KG1 (cell line): ENCODE measurements at places on chromosomes 5 and 9.

DNA sequence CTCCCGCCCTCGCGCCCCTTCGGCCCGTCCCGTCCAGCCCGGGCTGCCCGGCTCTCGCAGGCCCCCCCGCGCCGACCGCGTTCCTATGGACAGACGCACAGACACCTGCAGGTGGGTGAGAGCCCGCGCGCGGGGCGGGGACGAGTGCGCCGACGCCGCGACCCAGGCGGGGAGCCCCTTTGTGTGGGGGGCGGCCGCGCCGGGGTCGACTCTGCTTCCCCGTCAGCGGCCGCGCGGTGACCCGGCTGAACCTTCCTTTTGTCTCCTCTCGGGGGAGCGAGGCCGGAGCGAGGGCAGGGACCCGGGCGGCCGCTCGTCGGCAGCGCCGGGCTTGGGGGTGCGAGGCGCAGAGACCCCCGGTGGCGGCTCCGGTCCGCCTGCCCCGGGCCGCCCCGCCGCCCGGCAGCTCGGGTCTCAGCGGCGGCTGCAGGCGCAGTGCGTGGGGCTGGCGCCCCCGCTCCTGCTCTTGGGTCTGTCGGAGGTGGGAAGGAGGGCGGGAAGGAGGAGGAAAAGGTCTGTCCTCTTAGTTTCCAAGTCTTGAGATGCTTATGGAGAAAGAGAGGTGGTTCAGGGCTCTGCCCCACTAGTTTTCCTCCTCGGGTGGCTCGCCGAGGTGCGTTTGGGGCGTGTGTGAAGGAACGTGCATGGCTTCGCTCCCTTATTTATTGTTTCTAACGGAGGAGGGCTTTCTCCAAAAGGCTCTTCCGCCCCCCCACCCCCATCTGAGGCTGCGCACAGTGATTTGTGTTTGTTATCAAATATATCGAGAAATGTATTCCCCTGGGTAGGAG, 576 bp downstream of the KIAA1958 start:
- peak; percentile 25 for DNase-seq

DNA sequence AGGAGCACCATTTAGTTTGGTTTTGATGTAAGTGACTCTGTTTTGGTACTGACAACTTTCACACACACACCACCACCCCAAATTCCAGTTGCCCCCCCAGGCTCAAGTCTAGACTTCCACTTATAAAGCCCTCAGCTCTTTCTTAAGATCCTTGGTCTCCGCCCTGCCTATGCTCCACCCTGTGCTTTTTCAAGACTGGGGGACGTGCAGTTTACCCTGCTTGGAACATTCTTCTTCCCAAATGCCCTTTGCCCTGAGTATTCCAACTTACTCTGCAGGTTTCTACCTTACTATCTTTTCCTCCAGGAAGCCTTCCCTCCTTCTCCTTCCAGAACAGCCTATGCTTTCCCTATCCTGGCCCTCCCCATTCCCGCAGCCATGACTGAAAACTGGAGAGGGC, 1.5 kb upstream of the TRIM14 start:
- DNase-seq, result no peak

DNA sequence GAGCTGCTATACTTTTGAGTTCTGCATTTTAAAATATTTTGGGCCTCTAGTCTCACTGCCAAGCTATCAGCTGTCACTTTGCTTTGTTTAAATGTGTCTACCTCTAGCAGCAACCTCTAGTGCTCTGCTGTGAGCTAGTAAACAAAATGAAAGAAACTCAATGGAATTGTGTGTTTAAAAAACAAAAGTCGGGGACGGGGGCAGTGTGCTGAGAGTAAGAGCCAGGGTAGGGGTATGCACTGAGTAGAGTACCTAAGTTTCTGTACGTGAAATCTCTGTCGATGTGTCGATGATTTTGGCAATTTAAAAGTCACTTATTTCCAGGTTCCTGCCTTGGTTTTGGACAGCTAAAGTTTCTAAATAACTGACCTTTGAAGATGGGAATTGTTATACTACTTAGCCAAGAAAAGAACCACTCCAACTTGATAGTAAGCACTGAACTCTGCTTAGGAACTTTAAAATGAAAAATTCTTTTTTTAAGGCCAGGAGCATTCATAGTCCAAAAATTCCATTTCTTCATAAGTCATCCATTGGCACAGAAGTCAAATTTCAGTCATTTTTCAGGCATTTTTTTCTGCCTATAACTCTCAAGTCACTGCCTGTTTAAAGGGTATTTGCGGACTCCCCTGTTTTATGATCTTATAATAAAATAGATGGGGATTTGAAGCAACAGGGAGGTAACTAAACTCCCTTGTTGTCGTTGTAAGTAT, 111.5 kb downstream of the SAXO1 start:
- no peak for DNase-seq

- no peak for DNase-seq
These were observed 124.7 kb downstream of the PALM2AKAP2 start for GRCh38 chr9:109904666-109905065.

- DNase-seq, result no peak
These were observed 11.0 kb downstream of the GFI1B start for GRCh38 chr9:132989414-132989996.

- DNase-seq, result no peak
These were observed 58.3 kb downstream of the TRIO start for GRCh38 chr5:14201325-14202045.

- no peak for DNase-seq
These were observed 490.5 kb upstream of the SEMA6A start for GRCh38 chr5:117065161-117065560.

DNA sequence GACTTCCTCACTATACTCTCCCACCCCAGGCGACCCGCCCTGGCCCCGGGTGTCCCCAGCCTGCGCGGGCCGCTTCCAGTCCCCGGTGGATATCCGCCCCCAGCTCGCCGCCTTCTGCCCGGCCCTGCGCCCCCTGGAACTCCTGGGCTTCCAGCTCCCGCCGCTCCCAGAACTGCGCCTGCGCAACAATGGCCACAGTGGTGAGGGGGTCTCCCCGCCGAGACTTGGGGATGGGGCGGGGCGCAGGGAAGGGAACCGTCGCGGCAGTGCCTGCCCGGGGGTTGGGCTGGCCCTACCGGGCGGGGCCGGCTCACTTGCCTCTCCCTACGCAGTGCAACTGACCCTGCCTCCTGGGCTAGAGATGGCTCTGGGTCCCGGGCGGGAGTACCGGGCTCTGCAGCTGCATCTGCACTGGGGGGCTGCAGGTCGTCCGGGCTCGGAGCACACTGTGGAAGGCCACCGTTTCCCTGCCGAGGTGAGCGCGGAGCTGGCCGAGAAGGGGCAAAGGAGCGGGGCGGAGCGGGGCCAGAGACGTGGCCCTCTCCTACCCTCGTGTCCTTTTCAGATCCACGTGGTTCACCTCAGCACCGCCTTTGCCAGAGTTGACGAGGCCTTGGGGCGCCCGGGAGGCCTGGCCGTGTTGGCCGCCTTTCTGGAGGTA, 2.1 kb downstream of the CA9 start:
- no peak for DNase-seq

- DNase-seq, result no peak
These were observed 50.8 kb downstream of the CRB2 start for GRCh38 chr9:123406691-123407216.

- no peak for DNase-seq
These were observed 73.8 kb downstream of the MAPKAP1 start for GRCh38 chr9:125633116-125633745.

- DNase-seq, result no peak
These were observed 24.2 kb downstream of the PCDHGC5 start for GRCh38 chr5:141512911-141513626.

- DNase-seq, result no peak
These were observed 23.4 kb downstream of the LSM11 start for GRCh38 chr5:157766902-157767301.

GRCh38 chr5:50501491-50502228, 60.6 kb upstream of the EMB start:
- no peak for DNase-seq

- DNase-seq, result no peak
These were observed 14.3 kb downstream of the PDE8B start for GRCh38 chr5:77224672-77225355.

DNA sequence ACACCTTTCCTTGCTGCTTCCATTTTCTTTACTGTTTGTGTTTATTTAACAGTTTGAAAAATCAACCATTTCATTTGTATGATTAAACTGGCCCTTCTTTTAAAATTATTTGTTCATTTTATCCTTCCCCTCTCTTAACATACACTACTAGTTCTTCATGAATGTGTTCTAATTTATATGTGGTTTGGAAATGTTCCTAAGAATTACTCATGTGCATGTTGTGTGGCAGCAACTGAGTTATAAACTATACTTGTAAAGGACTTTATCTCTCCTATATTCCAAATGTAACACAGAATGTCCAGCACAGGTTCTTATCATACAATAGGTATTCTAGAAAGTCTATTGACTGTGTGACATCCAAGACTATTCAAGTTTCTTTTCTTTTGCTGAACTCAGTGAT, 358.2 kb upstream of the MEF2C start:
- DNase-seq, result no peak

DNA sequence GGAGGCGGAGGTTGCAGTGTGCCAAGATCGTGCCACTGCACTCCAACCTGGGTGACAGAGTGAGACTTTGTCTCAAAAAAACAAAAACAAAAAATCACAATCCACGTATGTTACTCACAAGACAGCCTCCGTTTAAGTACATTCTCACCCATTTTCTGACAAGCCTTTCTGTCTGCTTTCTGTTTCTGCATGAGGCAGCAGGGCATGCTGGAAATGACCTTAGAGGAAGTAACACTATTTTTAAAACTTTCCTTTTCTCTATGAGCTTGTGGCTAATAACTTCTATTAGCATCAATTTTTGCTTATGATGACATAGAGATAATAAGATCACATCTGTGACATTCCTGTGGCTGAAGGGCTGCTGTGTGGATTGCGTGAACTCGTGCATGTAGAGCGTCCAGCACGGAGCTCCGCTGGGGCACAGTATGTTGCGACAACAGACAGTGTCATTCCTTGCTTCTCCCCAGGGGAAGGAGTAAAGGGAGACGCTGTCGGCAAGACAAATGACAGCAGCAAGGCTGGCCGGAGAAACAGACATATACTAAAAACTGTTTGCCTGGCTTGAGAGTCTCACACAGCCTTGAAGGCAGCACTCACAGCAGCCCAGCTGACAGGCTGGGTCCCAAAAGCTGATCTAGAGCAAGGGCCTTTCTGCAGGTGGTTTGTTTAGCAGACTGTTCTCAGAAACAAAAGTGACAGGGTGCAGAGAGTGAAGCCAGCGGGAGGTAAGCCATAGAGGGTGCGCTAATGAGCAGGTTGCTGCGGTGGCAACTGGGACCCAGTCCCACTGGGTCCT, 1.6 kb downstream of the BTNL3 start:
- no peak for DNase-seq

DNA sequence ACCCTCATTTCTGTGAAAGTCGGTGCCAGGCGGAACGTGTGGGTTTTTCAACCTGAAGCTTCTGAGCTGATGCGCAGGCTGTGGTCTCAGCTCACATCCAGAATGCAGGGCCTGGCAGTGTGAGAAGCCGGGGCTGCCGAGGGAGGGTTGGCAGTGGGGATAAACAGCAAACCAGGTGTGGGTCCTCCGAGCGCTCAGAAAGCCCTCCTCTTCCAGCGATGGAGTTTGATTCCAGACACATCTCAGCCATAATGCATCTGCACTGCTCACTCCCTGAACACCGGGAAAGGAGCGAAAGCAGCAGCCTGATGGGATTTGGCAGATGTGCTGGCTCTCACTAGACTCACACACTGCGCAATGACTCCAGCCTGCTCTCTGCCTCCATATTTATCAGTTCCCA, 280.1 kb downstream of the HSPA4 start:
- no peak for DNase-seq

- DNase-seq, result no peak
These were observed 26.7 kb upstream of the CSNK1G3 start for GRCh38 chr5:123485275-123485674.

GRCh38 chr5:94481059-94481458, 137.3 kb downstream of the KIAA0825 start:
- no peak for DNase-seq

DNA sequence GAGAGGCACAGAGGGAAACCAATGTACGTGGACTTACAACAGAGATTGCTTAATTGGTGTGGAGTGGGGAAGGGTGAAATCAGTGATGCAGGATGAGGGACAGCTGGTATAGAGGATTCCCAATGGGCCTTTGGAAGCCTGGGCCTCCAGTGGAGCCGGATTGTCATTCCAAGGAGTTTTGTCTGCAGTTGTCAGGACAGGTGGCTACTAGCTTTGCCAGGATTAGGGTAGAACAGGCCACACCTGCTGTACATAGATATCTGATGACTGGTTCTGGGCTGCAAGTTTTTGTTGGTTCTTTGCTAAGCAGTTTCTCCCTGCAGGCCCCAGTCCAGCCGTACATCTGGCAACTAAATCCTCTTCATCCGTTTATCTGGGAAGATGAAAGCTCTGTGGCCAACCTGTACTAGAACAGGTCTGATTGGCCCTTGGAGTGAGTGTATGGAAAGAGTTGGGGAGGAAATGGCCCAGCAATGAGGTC, 4.2 kb downstream of the SKP2 start:
- DNase-seq, result no peak

DNA sequence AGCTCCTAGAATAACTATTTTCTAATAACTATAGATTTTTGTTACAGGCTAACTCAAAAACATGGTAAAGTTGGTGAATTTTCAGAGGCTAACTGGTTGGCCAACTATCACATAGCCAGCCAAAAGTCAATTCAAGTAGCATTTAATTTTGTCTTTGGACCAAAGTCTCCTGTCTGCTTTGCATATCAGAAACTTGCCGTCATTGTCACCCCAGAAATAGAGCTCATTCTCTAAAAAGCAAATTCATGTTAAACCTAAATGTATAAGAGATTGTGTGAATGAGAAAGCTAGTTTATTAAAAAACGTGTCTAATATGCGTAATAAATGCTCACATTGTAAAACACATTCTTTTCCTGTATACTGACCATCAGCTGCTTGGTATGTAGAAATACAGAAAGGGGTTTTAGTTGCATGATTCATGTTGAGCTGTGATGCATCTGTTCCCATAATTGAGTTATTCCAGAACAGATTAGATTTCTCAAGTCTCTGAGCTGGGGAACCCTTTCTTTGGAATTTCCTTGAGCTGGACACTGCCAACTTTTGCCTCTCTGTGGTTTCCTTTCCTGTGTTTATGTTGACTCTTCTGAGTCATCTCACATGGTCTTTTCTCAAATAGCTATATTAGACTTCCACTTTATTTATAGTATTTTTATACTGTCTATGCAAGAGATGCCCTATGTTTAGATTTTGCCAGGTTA, 7.3 kb downstream of the SRFBP1 start:
- DNase-seq, result no peak

- no peak for DNase-seq
These were observed 1043.0 kb upstream of the C9orf72 start for GRCh38 chr9:28616310-28616709.

DNA sequence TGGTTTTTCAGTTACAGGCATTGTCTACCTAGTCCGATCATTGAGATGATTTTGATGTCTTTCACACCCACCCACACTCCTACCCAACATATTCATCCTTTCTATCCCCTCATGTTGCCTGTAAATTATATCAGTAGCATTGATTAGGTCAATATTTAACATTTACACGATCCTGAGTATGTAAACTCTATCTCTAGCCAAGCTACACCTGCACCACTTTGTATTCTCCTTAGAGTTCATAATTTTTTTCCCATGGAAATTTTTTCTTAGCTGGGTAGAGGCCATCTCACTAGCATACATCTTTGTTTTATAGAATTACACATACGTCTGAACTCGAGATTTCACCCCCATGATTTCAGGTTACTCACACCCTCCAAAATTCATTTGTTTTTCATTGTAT, 30.6 kb downstream of the GCNT4 start:
- no peak for DNase-seq

GRCh38 chr9:100160021-100160420, 61.0 kb downstream of the INVS start:
- no peak for DNase-seq

- DNase-seq, result no peak
These were observed 270.9 kb downstream of the ACTL7B start for GRCh38 chr9:108584860-108585259.

GRCh38 chr5:98401656-98402055, 371.8 kb upstream of the RGMB start:
- no peak for DNase-seq
